H54 (cell line): ENCODE measurements at places on chromosomes 13 and 19.

- no peak for DNase-seq
These were observed 8.6 kb downstream of the SPHK2 start for GRCh38 chr19:48627865-48628314.

- DNase-seq: no peak
These were observed 348.2 kb downstream of the KCTD12 start for GRCh38 chr13:76538004-76538403.

DNA sequence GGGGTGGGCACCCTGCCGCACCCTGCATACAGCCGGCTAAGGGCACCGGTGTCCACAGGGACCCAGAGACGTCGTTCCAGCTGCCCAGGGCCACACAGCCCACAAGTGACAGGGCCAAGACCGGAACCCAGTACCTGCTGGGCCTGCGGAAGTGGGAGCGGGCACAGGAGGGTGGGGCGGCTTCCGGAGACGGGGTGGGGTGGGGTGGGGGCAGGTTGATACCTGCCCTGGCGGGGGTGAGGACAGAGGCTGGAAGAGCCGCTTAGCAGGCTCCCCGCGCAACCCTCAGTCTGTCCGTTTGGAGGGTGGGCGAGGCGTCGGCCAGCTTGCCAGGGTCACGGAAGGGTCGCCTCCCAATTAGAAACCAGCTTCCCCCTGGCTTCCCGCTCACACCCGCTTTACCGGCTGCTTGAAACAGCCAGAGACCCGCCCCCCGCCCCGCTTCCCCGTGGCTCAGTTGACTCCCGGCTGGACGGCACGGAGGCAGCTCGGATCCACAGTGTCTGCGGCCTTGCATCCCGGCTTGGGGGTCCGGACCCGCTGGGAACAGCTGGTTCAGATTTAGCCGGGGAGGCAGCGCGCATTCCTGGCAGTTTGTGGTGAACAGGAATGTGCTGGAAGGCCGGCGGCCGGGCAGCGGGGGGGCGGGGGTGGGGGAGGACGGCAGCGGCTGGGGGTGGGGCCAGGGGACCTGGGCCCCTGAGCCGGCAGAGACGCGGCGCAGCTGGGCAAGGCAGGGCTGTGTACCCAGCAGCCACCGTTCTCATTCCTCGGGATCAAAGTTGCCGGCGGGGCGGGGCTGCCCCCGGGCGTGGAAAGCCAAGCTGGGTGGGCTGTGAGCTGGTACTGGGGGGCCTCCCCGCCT lies 1.9 kb downstream of the CNN2 start:
- peak; percentile 81 for DNase-seq

DNA sequence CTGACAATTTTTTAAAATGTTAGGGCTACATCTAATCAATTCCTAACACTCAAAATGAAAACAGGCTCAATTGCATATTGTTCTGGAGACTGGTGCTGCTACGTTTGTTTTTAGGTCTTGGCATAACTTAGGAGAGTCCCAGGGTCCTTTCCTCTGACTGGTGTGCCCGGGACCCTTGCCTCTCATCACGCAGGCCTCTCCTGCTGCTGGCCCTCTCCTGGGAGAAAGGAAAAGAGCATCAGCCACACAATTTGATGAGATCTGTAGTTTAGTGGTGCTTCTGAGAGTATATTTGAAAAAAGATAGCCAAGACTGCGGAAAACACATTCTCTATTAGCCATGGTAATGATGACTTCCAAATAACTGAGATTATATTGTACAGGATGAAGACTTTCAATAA lies 380.0 kb downstream of the KLF12 start:
- DNase-seq: no peak

- no peak for DNase-seq
These were observed 107.8 kb downstream of the RXFP2 start for GRCh38 chr13:31846961-31847752.

- DNase-seq: no peak
These were observed 88.4 kb upstream of the OXGR1 start for GRCh38 chr13:97082461-97083207.

DNA sequence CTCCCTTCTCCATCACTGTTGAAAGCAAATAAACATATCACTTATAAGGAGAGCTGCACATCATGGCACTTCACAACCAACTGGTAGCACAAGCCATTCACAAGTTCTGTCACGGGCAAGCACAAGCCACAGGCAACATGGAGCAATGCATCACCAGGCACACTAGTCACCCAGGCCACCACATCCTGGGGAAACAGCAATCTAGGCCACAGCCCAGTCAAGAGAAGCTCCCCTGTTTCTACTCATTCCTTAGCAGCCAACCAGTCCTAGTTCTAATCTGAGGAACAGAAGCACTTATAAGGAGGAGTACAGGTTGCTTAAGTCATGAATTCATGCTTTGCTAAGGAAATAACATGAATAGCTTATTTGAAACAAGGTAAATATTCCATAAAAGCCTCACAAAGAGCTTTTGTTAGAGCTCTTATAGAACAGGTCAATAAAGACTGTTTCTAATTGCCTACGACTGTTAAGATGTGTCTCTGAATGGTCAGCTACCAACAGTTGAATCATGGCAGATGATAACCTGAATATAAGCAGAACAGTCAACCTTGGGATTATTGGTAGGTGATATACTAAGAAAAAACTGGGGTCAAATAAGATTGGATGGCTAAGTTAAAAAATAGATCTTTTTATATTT lies 169.0 kb downstream of the TBC1D4 start:
- no peak for DNase-seq

GRCh38 chr13:48562296-48563066 lies 29.6 kb upstream of the RCBTB2 start:
- no peak for DNase-seq

DNA sequence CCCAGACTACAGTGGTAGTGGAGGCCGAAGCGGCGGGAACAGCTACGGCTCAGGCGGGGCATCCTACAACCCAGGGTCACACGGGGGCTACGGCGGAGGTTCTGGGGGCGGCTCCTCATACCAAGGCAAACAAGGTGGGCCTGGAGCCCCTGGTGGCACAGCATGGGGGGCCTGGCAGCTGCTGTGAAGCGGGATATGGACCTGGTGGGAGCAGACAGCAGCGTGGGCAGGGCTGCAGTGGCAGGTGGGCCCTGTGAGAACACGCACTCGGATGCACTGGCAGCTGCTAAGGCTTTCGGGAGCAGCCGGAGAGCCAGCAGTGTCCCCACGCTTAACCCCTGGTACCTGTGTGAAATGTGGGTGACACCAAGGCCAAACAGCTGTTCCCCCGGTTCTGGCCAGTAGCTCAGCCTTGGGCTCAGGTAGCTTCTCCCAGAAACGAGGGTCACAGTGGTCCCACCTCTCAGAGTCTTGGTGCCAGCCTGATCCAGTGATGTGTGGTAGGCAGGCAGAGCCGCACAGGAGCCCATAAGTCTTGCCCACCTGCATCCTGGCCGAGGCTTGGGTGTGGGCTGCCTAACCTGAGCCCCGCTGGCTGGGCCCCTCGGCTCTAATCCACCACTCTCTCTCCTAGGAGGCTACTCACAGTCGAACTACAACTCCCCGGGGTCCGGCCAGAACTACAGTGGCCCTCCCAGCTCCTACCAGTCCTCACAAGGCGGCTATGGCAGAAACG lies 12.5 kb upstream of the QTRT1 start:
- no peak for DNase-seq

- DNase-seq: no peak
These were observed 35.0 kb upstream of the FRY start for GRCh38 chr13:31996601-31997000.

DNA sequence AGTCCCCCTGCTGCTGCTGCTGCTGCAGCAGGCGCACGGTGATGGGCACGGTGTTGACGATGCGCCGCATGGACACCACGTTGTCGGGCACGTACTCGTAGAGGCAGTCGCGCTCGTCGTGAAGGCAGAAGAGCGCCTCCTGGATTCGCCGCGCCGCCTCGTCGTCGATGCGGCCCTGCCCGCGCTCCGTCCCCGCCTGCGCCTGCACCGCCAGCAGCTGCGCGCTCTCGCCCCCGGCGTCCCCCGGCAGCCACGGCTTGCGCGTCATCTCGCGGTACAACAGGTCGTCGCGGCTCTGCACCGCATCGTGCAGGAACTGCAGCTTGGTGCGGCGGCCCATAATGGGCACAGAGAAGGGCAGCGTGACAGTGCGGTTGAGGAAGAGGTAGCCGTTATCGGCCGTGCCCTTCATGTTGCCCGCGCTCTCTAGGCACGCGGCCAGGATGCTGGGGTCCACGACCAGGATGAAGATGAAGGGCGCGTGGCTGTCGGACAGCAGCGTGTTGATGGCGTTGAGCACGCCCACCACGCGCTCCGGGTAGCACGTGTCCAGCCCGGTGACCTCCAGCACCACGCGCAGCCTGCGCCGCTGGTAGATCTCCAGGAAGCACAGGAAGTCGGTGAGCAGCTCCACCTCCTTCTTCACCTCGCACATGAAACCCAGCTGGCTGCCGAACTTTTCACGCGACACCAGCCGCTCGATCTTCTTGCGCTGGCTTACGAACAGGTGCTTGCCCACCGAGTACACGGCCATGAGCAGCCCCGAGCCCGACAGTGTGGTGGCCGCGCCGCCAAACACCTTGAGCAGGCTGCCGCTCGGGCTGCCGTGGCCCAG lies 8.1 kb downstream of the NKPD1 start:
- DNase-seq: no peak

DNA sequence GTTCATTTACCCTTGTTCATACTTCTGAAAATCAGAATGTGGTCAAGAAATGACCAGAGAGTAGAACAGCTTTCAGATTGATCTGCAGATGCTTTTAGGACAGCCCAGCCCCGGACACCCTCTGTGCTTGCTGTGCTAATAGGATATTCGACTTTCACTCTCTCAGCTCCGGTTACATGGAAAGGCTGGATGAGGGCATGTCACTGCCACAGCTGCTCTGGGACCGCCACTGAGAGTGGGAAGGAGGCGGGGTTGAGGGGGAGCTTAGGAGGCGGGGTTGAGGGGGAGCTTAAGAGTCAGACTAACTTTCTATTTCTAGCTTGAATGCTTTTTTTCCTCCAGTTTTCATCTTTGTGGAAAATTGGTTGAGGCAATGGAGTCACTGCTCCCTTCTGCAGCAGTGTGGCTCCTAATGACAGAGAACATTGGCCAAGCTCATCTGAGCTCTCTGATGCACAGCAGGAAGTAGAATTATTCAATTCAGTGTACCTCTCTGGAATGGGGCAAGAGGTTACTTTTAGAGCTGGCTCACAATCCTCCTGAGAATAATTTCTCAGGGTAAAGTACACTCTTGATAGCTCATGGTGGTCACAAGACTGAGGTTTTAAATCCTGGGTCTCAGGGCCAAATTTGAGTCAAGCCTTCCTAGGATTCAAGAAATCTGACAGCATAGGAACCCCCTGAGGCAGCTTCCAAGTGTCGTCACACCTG lies 74.6 kb upstream of the NPAS1 start:
- DNase-seq: no peak

DNA sequence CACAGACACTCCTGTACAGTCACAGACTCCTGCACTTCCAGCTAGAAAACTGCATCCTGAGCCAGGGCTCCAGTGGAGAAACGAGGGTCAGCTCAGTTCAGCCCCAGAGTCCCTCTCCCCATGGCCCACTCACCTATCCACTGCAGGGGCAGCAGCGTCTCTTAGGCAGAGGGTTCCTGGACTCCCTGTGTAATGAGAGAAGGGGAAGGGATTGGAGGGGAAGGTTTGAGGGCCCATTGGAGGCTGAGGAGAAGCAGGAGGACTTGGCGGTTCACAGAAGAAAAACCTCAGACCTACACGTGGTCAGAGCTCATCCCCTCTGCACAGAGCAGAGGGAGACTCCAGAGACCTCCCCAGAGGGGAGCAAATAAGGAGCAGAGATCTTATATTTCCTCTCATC lies 9.2 kb upstream of the CEACAM18 start:
- DNase-seq: no peak

- no peak for DNase-seq
These were observed 307.6 kb downstream of the SPRY2 start for GRCh38 chr13:80033286-80033685.

GRCh38 chr19:51271067-51271466 lies 20.2 kb downstream of the SIGLECL1 start:
- no peak for DNase-seq

DNA sequence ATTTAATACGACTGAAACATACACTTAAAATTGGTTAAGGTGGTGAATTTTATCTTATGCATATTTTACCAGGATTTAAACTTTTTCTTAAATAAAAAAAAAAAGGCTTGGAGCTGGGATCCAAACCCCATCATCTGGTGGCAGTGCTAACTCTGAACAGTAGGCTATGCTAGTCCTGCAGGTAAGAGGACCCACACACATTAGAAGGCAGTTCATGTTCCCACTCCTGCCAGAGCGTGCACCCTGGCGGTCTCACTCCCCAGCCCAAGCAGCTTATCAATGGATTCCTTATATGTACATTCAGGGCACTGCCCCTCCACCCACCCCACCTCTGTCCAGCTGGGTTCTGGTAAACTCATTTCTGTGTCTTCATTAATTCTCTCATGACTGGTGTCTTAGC lies 31.3 kb upstream of the CEBPA start:
- DNase-seq: no peak

- DNase-seq: no peak
These were observed 28.5 kb downstream of the EXOC3L2 start for GRCh38 chr19:45216667-45217066.

DNA sequence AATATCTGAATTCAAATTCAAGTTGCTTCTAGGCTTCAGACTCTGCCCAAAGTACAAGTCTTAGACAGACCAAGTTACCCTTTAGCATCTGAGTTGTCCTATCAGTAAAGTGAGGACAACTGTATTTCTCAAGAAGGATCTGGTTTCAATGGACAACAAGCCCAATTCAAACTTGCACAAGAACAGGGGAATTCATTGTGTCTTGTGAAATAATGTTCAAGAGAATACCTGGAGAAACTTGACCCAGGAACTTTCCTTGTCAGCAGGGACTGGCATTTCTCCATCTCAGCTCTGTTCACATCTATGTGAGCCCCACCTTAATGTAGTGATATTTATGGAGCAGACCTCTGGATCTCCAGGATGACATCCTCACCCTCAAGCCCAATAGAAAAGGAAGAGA lies 894.9 kb upstream of the SLC10A2 start:
- no peak for DNase-seq

DNA sequence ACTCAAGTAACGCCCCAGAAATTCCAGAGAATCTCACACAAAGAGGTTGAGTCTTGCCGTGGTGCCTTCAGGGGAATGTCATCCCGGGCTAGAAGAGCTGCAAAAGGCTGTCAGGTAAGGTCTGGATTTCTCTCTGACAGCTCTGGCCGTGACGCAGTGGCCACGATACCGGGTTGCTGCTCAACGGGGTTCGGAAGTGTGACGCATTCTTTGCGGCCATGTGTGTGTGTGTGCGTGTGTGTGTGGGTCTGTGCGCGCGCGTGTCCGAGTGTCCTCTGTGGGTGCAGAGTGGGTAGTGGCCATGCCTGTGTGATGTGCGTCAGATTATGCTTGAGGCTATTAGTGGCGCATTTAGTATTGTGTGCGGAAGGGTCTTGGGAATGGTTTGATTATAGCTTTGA lies 306 bp downstream of the ZNF540 start:
- peak; percentile 60 for DNase-seq

GRCh38 chr13:48603375-48603774 lies 50.4 kb upstream of the CYSLTR2 start:
- no peak for DNase-seq

GRCh38 chr19:1025960-1026782 lies at the start of gene CNN2:
Gene CNN2 (plus strand): TSS chr19:1026608. CDS start chr19:1026662, 54 bp downstream.
- DNase-seq: peak; percentile 83

DNA sequence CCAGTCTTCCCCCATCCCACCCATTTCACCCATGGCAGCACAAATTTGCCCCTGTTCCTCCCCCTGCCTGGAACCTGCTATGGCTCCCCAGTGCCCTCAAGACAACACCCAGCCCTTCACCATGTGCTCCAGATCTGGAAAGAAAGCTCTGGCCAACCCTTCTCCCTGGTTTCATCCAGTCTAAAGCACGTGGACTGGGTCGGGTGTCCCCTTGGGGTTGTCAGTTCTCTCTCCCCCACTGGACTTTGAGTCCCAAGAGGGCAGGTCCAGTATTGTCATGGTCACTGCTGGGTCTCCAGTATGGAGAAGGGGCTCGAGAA lies 19.6 kb upstream of the PNMA8B start:
- DNase-seq: no peak
